ENCODE measurements at places on chromosomes 5 and 9. TPM values are rescaled to one million over a fixed set of nuclear protein-coding genes. Genes with fewer than 3 reads are reported as not detected.

KYAT1 gene
- total RNA-seq, result 12.8 TPM

CRB2 gene
- total RNA-seq, result 0.58 TPM

HACD4 gene
- total RNA-seq, result 6.4 TPM

- DNase-seq, result no peak
Observed at GRCh38 chr5:110823571-110823970, 84.8 kb downstream of the SLC25A46 start.

GRCh38 chr5:134490255-134490924 lies 35.1 kb upstream of the JADE2 start:
- DNase-seq, result no peak

DNA sequence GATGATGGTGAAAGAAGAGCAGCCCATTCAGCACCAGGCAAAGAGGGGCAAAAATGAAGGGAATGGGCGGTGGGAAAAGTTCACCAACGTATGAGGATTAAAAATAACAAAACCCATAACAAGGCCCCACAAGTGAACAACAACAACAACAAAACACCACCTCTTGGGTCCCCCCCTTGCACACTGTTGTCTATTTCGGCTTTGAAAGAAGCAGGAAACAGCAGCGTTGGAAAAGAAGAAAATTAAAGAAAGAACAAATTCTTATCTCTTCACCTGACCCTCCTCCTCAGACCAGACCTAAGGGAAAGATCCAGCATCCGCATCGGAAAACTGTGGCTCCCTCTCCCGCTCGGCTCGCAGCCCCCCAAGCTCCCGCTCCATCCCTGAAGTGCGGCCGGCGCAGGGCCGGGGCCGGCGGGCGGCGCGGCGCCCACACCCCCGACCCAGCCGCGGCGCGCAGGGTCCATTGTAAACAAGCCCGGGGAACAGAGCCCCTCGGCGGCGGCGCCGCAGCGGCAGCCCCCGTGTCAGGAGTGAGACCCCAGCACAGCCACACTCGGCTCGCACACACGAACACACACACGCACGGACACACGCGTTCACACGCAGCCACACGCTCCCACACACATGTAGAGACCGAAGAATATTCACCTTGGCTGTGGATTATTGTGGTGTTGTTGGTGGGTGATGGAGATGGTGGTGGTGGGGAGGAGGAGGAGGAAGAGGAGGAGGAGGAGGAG lies 535 bp downstream of the RFX3 start:
- no peak for DNase-seq

- DNase-seq, result no peak
Observed at GRCh38 chr5:56207537-56207936, 25.6 kb downstream of the ANKRD55 start.

DNA sequence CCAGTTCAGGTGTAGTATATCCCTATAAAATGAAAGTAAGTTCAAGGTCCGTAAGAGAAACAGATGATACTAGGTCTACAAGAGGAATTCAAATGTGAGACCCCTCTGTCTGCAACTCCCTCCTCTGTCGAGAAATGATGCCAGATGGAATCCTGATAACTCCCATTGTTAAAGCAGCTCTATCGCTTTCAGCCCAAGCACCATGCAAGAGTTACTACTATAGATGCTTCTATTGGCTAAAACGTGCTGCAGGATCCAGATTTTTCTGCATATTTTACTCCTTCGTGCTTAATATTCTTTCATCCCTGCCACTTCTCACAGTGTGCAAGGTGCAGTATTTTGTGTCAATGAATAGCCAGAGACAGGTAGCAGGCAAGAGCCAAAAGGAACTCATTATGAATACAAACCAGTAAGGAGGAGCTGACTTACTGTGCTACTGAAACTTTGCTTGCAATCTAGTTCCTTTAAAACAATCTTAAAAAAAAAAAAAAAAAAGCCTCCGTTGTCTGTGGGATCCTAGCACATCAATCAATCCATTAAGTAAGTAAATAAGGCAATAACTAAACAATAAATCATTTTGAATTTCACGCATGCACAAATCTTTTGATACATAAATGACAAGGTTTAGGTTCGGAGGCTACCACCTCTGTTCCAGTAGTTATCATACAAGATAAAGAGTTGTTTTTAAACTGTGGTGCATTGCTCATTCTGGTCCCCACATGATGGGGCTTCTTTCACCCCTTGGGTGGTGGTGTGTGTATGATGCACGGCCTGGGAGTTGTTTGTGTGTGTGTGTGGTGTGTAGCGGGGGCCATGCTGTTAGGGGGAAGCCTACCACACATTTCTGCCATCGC lies 151.1 kb upstream of the MPDZ start:
- no peak for DNase-seq

GRCh38 chr9:134190232-134191121 lies 26.1 kb upstream of the RNU6ATAC start:
- DNase-seq, result peak; percentile 48

DNA sequence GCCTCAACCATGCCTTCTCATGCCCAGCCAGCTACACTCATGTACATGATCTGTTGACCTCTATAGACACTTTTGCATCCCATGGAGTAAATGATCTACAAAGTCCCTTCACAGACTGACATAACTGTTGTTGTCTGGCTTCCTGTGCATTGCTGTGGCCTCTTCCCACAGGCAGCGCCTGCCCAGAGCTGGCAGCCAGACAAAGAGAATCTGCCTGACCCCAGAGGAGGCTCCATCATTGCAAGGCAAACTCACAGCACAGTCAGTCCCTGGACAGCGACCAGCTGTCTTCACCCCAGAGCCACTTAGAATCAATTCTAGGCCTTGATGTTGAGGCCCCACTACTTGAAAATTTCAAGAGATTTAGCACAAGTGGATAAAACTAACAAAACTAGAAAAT lies 65.5 kb downstream of the INSYN2B start:
- DNase-seq, result no peak

GRCh38 chr9:134895097-134895496 lies 14.5 kb downstream of the FCN2 start:
- peak; percentile 56 for DNase-seq

GRCh38 chr5:174305241-174305681 lies 259.8 kb downstream of the NSG2 start:
- DNase-seq, result no peak

DNA sequence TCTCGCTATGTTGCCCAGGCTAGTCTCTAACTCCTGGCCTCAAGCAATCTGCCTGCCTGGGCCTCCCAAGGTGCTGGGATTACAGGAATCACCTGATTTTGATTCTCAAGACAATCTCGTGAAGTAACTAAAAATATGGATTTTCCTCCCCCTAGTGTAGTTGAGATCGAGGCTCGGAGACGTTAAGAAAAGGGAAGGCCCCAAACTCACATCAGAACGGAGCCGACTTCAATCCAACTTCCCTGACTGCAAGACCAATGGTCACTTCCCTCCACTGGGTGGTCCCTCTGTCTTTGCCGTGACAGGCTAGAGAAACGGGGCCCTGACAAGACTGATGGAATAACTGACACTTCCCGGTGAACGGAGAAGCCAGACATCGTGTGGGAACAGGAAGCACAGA lies 28.3 kb downstream of the BARHL1 start:
- DNase-seq, result no peak

DNA sequence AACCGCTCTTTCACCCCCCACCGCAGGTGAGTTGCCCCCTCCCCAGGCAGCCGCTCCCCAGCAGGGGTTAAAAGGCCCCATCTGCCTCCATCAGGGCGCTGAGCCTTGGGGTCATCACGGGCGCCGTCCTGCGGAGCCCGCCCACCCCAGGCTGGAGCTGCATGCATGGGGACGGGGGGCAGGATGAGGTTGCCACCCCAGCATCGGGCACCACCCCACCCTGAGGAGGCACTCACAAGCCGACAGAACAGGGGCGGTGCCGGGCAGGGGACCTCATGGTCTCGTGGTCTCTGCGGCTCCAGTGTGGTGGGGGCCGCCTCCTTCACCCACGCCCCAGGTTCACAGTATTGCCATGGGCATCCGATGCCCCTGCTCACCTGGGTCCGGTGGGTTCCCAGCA lies 16.5 kb downstream of the PTGES start:
- no peak for DNase-seq

DNA sequence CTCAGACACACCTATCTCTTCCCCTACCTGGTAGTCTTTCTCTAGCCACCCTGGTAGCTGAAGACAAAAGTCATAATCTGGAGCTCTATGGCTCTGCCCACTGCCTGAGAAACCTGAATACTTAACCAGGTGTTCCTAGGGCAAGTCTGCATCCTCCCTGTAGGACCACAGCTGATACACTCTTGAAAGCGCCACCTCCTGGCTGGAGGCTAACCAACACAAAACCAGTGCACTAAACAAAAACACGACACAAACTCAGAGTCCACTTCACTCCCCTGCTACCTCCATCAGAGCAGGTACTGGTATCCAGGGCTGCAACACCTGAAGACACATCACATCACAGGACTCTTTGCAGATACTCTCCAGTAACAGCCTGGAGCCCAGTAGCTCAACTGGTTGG lies 84.6 kb upstream of the ANXA1 start:
- DNase-seq, result no peak

All from sciatic nerve (tissue), 2 donors.